Inflammatory macrophage treated with lipopolysaccharide for 1 hour (primary cell): ENCODE measurements at places on chromosomes 11 and 22.

GRCh38 chr22:39725351-39726035 lies 154.9 kb downstream of the CACNA1I start:
- no peak for DNase-seq

- DNase-seq: no peak
Measured at GRCh38 chr11:74949753-74950137, 679 bp downstream of the SPCS2 start.

GRCh38 chr22:40407831-40408717 lies 37.7 kb downstream of the SGSM3 start:
- DNase-seq: no peak

- DNase-seq: no peak
Measured at GRCh38 chr11:131533149-131533548, 162.7 kb downstream of the NTM start.

GRCh38 chr22:46355996-46356471 lies 20.5 kb downstream of the TRMU start:
- no peak for DNase-seq

DNA sequence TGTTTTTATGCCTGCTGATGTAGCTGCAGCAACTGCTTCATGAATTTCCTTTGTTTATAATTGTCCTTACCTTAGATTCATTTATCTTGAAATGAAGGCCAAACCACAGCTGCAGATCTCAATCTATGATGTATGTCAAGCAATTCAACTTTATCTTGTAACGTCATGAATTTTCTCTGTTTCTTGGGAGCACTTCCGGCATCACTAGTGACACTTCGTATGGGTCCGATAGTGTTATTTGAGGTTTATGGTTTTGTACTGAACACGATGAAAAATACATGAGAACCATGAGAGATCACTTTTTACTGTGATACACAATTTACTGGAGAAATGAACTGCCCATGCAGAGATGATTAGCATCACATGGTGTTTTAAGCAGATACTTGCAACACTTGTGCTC lies 98.5 kb downstream of the CSTPP1 start:
- no peak for DNase-seq

- DNase-seq: no peak
Measured at GRCh38 chr11:25655636-25656035, 676.3 kb upstream of the ANO3 start.

DNA sequence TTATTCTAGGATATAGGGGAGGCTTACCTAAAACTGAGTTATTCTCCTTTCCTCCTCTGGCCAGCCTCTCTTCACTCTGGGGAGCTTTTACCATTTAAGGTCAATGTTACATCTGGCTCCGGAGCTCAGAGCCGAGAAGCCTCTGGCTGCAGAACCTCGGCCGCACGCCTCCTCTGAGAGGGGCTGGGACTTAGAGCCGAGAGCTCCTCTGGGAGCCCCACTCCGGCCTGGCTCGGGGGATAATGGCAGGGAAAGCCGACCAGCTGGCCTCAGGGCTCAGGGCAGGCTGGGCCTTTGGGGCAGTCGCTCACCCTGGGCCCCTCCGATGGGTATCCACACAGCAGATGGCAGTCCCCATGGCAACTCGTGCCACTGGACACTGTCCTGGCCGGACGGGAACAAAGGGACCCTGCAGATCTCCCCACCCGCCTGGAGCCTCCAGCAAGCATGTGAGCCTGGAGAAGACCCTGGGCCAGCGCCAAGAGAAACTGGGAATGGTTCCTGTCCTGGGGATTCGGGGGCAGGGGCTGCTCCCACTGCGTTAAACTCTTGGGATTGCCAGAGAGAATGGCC lies at the start of gene IRAG1:
TSS of gene IRAG1 (minus strand) at position 247 of the 573 bp plus-strand sequence. CDS start at position 94, 153 bp downstream.
- no peak for DNase-seq

DNA sequence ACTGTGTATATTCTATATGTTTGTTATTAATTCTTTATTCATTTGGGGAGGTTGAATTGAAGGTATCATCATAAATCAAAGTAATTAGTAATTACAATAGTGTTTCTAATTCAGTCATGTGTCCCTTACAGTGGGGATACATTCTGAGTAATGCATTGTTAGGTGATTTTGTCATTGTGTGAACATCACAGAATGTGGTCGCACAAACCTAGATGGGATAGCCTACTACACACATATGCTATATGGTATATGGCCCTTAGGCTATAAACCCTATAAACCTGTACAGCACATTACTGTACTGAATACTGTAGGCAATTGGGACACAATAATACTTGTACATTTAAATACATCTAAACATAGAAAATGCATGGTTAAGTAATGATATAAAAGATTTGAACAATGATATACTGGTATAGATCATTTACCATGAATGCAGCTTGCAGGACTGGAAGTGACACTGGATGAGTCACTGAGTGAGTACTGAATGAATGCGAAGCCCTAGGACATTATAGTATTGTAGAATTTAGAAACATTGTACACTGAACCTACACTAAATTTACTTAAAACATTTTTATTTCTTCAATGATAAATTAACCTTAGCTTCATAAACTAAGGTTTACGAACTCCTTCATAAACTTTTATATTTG lies 936.2 kb upstream of the CHORDC1 start:
- DNase-seq: no peak

DNA sequence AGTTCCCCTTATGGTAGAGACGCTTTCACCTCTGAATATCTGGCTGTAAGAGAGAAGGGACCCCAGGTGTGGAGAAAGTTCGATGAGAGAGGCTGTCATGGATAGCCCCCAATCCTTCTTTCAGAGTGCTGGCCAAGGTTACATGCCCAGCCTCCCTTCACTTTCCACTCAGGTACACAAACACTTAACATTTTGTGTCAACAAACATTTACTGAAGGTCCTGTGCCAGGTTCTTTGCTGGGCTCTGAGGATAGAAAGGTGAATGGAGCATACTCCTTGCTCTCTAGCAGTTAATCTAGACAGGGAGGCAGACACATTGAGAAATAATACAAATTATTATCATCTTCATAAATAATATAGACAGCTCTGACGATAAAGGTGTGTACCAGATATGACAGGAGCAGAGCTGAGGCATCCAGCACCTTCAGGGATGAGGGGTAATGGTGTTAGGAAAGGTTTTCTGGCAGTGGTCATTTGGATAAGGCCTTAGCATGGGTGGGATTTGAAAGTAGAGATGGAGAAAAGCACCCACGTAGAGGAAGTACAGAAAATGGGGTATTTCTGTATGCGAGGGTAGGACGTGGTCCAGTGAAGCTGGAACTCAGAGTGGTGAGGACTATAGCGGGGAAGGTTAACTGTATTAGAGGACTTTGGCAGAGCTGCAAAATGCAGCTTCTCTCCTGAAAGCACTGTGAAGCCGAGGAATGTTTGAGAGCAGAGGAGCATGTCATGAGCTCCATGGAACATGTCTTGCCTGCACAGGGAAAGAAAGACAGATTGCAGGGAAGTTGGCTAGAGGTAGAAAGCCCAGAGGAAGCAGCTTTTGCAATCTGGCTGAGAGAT lies 19.6 kb downstream of the PPFIBP2 start:
- no peak for DNase-seq

DNA sequence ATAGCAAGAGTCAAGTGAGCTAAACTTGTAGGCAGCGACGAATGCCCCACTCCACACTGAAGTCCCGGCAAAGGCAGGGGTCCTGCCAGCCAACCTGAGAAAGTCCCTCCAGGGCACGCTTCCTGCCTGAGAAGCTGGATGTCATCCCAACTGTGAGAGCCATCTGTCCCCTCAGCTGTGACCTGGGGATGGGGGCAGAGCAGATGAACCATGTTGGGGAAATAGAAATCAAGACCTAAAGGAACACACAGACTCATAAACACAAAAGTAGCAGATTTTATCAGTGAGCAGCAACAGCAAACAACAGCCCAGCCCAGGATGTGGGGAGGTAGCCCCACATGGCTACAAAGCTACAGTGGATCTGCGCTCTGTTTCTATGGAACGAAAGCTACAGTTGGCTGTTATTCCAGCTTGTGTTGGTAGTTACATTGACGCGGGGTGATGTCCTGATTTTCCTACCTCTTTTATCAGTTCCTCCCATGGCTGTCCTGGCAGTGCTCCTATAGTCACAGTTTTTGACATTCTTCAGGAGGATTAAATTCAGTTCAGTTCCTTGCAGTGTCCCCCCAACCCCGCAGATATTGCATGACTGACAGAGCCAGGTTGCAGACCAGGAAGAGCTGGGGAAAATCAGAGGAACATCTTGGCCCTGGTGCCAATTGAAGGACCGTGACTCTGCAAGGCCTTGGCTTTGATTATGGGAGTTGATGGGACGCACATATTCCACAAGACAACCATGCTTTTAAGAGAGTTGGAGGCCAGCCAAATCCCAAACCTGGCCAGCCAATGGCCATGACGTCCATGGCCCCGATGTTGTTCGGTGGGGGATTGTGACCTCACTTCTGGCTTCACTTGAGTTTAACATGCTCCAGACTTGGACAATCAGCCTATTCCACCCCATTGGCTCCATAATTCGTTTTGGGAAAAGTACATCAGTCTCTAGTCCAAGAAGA lies 14.6 kb downstream of the MRGPRD start:
- DNase-seq: no peak

- peak; percentile 10 for DNase-seq
Measured at GRCh38 chr11:88535916-88536547, 198.5 kb upstream of the CTSC start.

- DNase-seq: no peak
Measured at GRCh38 chr22:42307806-42308563, 37.5 kb upstream of the TCF20 start.

DNA sequence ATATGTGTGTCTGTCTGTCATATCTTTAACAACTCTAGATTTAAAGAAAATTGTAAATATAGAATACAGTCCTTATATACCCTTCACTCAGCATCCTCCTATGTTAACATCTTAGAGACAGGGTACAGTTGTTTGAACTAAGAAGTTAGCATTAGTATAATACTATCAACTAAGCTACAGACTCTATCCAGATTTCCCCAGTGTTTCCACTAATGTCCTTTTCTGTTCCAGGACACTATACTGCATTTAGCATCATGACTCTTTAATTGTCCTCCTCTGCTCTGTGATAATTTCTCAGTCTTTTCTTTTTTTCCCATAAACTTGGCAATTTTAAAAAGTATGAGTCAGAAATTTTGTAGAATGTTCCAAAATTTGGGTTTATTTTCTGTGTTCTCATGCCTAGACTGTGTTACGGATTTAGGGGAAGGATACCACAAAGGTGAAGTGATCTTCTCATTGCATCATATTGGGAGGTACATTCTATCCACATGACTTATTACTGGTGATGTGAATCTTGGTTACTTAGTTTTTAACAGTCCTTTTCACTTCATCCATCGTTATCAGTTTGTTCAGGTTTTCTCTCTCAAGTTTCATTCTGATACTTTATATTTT lies 168.4 kb downstream of the SBF2 start:
- no peak for DNase-seq

DNA sequence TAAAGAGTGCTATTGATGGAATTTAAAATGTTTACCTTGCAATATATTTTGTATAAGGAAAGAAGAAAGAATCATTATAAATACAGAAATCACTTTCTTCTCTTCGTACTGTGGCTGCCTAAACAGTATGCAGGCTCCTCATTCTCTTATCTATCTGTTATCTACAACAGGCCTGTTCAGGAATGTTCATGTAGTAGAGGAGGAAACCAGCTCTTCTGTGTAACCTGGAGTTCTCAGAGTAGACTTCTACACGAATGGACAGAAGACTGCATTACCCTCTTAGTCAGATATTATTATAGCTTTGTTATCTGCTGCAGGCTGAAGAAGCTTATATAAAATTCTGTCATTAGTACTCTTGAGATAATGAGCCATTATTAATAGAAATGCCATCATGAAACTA lies 1225.9 kb upstream of the CNTN5 start:
- no peak for DNase-seq

GRCh38 chr11:115194802-115195110 lies 309.5 kb downstream of the CADM1 start:
- DNase-seq: no peak

DNA sequence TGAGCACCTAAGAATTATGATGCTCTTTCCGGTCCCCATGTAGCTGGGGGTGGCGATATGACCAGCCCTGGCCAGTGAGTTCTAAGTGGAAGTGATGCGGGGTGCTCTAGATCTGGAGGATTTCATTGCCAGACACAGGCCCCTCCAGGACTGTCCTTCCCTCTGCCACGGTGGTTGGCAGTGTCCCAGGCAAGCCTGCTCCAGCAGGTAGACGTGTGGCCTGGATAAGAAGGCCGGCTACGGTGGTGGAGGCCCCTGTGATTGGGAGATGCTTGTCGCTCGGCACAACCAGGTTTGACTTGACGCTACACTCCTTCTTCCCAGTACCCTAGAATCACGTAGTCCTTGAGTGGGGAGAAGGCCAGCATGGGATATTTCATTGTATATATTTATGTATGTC lies 9.1 kb upstream of the ARHGAP8 start:
- DNase-seq: no peak

- no peak for DNase-seq
Measured at GRCh38 chr22:26700886-26701285, 43.5 kb downstream of the MIAT start.

GRCh38 chr11:108672113-108672512 lies 7.2 kb downstream of the DDX10 start:
- DNase-seq: no peak

- DNase-seq: peak; percentile 74
Measured at GRCh38 chr11:82775736-82776346, 42.2 kb upstream of the FAM181B start.

DNA sequence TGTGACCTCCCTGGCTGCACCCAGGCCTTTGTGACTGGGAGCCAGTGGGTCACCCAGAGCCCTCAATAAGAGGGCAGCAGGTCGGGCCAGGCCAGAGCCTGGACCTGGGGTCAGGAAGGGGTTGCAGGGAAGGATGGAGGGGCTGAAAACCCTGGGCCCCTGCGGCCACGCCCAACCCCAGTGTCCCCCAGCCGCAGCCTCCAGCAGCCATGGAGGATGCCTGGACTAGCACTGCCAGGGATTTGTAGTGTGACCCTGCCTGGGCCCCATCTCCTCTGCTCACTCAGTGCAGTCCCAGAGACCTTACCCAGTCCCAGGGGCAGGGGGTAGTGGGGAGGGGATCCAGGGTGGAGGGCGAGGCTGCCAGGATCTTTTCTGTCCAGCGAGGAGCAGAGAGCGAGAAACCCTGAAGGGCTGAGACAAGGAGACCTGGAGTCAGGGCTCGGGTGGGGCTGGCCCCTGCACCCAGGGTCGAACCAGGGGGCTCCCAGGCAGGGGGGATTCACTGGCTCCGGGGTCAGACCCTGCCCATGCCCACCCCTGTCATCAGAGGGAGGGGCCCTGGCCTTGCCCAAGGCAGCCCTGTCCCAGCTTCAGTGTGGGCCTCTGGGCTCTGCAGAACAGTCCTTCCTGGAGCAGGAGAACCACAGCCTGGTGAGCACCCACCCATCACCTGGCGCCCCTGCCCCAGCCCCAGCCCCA lies 187.5 kb downstream of the IGLL1 start:
- no peak for DNase-seq

GRCh38 chr11:115606498-115607220 lies 102.4 kb upstream of the CADM1 start:
- DNase-seq: no peak

DNA sequence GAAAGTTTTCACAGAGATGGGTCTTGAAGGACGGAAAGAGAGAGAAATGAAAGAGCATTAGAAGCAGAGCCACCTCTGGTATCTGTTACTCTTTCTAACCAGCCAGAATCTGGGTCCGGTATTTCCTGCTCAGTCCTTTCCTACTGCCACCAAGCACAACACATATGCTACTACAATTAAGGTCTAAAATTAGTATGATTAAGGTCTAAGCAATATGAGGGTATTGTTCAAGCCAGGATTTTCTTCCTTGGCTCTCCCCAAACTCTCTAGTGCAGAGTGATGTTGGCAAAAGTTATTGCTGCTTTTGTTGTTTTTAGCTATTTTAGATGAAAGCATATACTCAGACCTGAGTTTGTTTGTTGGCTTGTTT lies 59.2 kb upstream of the EED start:
- no peak for DNase-seq

GRCh38 chr11:26142891-26143290 lies 189.0 kb upstream of the ANO3 start:
- DNase-seq: no peak
